ENCODE measurements at places on chromosomes 5 and 9. TPM values are rescaled to one million over a fixed set of nuclear protein-coding genes. Genes with fewer than 3 reads are reported as not detected.

DNA sequence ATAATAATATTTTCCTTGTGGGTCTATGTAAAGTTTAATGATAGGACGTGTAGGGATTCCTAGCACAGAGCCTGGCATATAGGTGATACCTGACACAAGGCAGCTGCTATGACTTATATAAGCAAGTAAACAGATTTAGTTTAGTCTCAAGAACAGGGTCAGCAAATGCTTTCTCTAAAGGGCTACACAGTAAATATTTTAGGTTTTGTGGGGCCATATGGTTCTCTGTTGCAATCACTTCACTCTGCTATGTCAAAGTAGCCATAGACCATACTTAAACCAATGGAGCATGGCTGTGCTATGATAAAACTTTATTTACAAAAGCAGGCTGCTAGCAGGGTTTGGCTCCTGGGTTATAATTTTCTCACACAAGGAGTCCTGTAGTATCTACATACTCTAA lies 204.8 kb upstream of the KLF4 start:
- DNase-seq: no peak

DNA sequence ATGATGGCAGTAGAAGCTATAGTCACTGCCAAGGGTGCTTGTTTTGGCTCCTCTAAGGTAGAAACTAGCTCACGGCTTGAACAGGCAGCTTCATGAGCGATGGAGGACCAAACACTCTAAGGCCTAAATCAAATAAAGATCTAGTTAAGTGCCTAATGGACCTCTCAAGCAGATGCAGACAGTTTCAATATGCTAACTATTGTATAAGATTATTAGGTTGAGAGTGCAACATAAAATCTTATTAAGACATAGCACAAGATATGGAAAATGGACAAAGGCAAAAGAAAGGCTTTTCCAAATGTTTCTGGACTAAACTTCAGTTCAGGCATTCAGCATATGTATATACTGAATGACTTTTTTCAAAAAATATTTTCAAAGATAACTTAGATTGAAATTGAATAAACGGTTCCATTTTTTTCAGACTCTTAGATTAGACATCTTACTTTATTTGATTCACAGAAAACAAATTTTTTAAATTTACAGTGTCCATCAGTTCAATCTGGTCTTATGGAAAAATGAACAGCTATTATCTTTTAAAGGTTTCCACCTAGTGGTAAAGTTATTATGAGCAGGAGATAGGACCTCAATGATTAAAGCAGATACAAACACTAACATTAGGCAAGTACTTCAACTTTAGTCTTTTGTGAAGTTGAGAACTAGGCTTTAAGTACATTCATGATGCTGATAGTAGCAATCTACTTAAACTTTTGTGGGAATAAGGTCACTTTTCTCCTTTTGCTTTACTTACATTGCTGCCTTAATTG lies 1167.7 kb downstream of the MAT2B start:
- DNase-seq: no peak

- no peak for DNase-seq
Measured at GRCh38 chr9:124485936-124486335, 21.3 kb downstream of the NR5A1 start.

GRCh38 chr5:7250004-7250403 lies 145.9 kb upstream of the ADCY2 start:
- no peak for DNase-seq

Gene CYLC2
- not detected for polyA plus RNA-seq

Gene FOXI1
- polyA plus RNA-seq: not detected

- DNase-seq: no peak
Measured at GRCh38 chr5:116315531-116315930, 230.7 kb downstream of the COMMD10 start.

Gene BOD1
- 80.5 TPM for polyA plus RNA-seq

DNA sequence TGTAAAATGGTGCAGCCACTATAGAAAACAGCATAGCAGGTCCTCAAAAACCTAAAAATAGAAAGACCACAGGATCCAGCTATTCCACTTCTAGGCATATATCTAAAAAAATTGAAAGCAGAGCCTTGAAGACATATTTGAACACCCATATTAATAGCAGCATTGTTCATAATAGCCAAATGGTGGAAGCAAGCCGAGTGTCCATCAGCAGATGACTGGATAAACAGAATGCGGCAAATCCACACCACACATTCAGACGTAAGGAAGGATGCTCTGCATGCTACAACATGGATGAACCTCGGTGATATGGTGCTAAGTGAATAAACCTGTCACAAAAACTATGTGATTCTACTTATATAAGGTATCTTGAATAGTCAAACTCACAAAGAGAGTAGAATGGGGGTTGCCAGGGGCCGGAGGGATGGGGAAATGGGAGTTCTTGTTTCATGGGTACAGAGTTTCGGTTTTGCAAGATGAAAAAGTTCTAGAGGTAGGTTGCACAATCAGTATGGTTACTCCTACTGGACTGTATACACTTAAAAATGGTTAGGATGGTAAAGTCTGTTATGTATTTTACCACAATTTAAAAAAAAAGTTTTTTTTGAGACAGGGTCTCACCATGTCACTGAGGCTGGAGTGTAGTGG lies 17.1 kb upstream of the HSD17B3 start:
- DNase-seq: no peak

DNA sequence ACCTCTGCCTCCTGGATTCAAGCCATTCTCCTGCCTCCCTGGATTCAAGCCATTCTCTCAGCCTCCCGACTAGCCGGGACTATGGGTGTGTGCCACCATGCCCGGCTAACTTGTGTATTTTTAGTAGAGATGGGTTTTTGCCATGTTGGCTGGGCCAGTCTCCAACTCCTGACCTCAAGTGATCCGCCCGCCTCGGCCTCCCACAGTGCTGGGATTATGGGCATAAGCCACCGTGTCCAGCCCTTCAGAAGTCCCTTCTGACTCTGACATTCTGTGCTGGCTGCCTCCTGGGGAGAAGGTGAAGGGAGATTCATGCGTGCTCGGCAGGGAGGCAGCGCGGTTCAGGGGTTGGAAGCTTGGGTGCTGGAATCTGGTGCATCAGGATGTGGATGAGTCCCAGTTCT lies 28.8 kb downstream of the PRRX2 start:
- DNase-seq: no peak

Gene ZNF883
- 10.7 TPM for polyA plus RNA-seq

Data from cardiac muscle cell (in vitro differentiated cells and primary cell).